Activated CD8-positive, alpha-beta memory T cell treated with anti-CD3 and anti-CD28 coated beads for 1 hour (primary cell): ENCODE measurements at places on chromosomes 11 and 22.

DNA sequence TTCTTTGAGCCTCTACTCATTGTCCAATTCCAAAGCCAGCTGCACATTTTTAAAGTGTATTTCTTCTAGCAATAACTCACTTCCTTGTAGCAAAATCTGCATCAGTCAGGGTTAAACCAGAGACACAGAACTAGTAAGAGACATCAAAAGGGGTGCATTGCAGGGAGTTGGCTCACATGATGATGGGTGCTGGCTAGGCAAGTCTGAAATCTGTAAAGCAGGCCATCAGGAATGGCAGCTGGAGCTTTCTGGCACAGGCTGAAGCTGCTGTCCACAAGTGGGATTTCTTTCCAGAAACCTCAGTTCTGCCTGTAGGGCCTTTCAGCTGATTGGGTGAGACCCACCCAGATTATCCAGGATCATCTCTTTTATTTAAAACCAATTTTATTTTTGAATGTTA lies 698.1 kb downstream of the NTM start:
- DNase-seq: no peak

GRCh38 chr11:11230802-11231562 lies 122.1 kb downstream of the CSNK2A3 start:
- no peak for DNase-seq

DNA sequence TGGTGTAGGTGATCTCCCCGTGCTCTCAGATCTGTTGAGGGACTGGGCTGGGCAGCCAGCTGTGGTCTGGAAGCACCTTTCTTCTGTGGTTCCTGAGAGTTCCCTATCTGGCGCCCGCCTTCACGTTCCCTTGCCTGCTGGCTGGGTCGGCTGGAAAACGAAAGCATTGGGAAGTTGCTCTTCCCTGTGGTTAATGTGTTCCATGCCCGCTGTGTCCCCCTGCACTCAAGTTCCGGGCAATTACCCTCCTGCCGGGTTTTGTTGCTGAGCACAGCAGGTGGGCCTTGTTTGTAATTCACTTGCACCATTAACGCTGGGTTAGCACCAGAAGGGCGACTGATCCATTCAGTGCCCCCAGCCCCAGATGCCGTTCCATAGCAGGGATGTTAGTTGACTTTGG lies 134.1 kb downstream of the GRIK4 start:
- DNase-seq: no peak

DNA sequence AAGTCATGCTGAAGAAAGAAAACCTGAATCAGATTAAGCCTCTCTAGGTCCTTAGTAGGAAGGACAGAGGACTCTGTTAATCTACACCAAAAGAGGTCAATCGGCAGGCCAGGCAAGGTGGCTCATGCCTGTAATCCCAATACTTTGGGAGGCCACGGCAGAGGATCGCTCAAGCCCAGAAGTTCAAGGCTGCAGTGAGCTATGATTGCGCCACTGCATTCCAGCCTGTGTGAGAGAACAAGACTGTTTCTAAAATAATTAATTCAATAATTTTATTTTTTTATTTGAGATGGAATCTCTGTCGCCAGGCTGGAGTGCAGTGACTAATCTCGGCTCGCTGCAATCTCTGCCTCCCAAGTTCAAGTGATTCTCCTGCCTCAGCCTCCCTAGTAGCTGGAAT lies 4.5 kb downstream of the XRCC6 start:
- DNase-seq: no peak

- DNase-seq: no peak
These were observed 29.3 kb downstream of the EIF3F start for GRCh38 chr11:8016440-8016839.

DNA sequence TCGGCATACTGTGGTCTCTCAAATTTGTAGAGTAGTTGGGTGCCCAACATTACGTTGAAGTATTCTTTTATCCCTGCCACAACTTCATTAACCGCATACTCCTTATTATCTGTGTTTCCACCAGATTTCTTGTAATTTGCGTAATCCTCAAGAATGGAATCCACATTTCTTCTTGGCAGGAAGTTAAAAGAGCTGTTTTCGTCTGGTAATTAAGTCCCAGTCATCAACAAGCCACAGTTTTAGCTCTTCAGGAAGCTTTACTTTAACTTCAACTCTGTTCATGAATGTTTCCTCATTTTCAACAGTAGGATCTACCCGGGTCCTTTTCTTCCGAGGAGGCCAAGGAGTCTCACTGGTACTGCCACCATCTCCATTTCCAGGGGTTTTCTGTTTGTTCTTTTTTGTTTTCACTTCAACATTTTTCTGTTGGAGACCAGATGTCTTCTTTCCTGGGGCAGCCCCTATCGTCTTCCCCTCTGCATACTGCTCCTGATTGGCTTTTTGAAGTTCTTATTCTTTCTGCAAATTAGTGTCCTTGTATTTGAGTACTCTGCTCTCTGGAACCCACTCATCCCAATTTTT lies 30.3 kb downstream of the PDE3B start:
- no peak for DNase-seq

GRCh38 chr11:92830377-92831155 lies 138.9 kb upstream of the MTNR1B start:
- no peak for DNase-seq

DNA sequence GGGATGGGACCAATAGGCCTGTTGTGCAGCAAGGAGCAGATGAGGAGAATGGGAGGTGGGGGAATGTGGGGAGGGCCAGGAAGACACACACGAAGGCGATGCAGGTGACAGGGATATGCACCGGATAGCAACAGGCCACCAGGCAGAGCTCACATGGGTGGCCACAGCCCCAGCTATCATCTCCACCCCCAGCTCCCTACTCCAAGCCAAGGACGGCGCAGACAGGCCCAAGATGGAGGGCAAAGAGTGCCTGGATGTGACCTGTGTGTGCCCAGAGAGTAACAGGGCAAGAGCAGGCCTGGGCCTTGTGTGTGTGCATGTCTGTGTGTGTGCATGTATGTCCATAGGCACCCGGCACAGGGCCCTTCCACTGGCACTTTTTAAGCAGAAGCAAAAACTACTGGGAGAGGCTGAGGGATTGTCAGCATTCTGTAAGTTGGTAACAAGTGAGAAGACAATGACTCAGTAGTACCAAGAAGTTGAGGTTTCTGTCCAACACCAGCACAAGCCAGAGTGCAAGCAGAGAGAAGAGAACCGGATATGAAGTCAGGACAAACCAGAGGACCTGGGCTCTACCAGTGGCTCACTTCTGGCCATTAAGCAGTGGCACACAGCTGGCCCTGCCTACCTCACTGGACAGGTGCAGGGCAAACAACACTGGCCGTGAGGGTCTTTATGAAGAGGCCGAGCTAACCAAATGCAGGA lies 36.4 kb downstream of the NRXN2 start:
- DNase-seq: no peak

DNA sequence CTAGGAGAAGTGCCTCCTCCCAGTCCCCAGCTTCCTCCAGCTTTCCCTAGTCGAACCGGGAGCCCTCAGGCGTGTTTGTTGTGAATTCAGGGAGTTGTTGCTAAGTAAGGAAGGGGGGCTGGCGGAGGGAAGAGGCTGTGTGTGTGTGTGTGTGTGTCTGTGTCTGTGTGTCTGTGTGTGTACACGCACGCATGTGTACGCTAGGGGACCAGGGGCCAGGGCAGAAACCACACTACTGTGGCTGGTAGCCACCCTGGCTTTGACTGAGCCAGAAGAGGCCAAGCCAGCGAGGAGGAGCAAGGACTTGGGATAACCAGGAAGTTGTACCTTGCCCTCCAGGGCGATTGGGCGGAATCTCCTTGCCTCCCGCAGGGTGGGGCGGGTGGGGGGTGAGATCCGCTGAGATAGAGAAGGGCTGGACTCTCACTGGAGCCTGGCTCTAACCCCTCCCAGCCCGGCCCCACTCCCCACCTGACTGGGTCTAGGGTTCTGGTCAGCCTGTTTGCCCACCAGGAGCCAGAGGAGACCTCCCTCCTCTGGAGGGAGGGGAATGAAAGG lies 7.5 kb downstream of the BCL9L start:
- DNase-seq: no peak

GRCh38 chr11:2567026-2567671 lies 122.3 kb downstream of the KCNQ1 start:
- no peak for DNase-seq

DNA sequence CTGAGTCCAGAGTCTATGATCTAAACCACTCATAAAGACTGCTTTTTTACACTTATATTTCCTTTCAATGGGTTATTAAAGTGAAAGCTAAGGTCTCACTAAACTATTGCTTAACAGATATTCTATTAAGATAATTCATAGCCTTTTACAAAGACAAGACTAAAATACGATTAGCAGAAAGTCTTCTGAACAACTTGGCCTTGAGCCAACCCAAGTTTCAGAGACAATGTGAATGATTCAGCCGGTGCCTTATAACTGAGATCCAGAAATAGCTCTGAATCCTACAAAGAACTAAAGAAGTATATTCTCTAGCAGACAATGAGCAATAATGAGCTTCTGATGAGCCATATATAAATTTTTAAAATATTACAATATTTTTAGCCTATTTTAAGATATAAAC lies 41.5 kb upstream of the CARD18 start:
- DNase-seq: no peak

- DNase-seq: no peak
These were observed 18.8 kb downstream of the SC5D start for GRCh38 chr11:121311373-121311772.

DNA sequence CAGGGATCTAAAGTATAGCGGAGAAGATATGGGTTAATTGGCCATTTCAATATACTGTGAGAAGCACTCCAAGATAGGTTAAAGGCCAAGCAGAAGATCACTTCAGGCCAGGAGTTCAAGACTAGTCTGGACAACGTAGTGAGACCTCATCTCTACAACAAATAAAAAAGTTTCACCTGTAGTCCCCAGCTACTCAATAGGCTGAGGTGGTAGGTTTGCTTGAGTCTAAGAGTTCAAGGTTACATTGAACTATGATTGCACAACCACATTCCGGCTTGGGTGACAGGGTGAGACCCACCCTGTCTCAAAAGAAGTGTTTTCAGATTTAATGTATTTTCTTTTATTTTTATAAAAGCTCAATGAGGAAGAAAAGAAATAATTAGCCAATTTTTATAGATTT lies 25.4 kb downstream of the PATL1 start:
- no peak for DNase-seq

DNA sequence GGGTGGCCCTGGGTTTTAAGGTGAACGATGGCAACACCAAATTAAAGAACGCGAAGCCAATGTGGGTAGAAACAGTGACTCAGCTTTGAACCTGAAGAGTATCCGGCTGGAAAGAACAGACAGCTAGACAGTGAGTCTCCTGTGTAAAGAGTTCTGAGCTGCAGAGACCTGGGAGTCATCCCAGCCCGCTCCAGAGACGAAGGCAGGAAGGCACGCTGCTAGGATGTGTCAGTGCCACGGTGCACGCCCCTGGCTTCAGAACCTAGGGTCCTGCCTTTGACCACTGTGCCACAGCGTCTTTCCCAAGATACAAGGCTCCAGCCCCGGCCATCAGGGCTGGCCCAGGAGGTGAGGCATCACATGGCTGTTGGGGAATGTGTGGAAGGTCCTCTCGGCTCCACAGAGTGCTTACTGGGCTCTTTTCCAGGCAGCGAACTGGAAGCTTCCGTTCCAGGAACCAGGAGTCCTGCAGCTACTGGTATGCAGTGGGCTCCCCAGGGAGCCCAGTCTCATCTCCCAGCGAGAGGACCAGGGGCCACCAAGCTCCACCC lies 29.9 kb downstream of the LRFN4 start:
- no peak for DNase-seq

DNA sequence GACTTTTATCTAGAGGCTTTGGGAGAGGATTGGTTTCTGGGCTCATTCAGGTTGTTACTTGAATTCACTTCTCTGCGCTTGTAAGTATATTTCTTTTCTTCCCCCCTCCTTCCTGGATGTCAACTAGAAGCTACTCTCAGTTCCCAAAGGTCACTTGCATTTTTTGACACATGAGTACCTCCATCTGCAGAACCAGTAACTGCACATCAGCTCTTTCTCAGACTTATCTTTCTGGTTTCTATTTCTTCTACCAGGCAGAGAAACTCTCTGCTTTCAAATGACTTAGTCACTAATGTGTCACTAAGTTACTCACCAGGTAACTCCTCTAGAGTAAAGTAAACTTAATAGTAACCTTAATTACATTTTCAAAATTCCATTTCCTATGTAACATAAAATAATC lies 773.0 kb upstream of the LUZP2 start:
- DNase-seq: no peak

DNA sequence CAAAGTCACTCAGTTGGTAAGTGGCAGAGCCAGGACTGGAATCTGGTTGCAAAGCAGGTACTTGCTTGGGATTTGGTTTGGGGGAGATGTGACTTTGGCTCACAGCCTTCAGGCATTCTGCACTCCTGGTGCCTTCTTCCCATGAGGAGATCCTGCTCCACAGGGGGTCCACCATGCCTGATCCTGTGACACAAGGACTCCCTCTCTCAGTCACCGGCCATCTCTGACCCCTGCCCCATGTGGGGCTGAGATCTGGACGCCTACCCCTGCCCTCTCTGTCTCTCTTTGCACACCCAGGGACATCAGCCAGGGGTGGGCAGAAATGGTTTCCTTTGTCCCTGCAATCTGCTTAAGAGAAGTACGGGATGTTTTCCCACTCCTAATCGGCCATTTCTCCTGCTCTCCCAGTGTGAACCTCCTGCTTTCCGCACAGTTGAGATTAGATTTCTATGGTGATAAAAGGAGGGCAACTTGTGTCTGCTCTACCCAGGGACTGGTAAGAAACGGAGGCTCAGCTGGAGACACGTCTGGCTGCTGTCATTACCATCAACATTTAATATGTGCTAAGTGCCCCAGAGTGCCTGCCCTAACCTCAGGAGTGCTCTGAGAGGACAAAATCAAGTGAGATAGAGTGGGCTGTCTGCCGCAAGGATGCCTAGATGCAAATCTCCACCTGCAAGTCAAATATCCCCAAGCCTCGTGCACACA lies 11.1 kb upstream of the FXYD6 start:
- DNase-seq: no peak

- no peak for DNase-seq
These were observed 281.6 kb upstream of the C11orf87 start for GRCh38 chr11:109140426-109140825.

GRCh38 chr11:58998480-58999290 lies 59.4 kb downstream of the GLYATL1 start:
- DNase-seq: no peak

DNA sequence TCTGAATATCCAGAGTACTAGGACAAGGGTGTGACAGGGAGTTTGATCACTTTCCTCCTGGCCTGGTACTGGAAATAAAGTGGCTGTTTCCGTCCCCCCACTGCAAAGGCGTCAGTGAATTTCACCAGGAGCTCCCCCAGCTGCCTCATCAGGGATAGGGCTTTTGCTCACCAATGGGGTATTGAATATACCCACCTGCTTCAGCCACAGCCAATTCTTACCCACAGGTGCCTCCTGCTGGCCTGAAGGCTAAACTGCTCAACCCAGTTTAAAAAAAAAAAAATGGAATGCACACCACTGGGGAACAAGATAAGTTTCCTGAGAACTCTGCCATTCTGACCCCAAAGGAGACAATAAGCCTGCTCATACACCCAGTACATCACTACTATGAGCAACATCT lies 65.3 kb upstream of the MS4A8 start:
- no peak for DNase-seq

GRCh38 chr11:24321229-24321628 lies 175.6 kb upstream of the LUZP2 start:
- DNase-seq: no peak

- DNase-seq: no peak
These were observed 77.4 kb upstream of the WNT7B start for GRCh38 chr22:46054091-46055073.

GRCh38 chr11:103471546-103471945 lies 362.3 kb downstream of the DYNC2H1 start:
- DNase-seq: no peak

- no peak for DNase-seq
These were observed at the start of gene LGALS12 for GRCh38 chr11:63505857-63506528. Gene LGALS12 (plus strand): TSS chr11:63506084. CDS start chr11:63506459, 375 bp downstream.

- DNase-seq: peak; percentile 24
These were observed 17.3 kb upstream of the SLC29A2 start for GRCh38 chr11:66388780-66389386.
